ENCODE measurements at places on chromosomes 13 and 19.

DNA sequence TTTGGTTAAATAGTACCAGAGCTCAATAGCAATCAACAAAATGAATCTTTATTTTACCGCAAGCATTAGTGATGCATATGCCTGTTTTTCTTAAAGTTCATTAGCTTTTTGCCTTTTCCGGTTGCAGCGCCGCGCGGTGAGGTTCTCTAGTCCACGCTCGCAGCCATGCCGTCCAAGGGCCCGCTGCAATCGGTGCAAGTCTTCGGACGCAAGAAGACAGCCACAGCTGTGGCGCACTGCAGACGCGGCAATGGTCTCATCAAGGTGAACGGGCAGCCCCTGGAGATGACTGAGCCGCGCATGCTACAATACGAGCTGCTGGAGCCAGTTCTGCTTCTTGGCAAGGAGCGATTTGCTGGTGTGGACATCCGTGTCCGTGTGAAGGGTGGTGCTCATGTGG is 42.1 kb upstream of the ZNF486 start:
- DNase-seq = no peak

- no peak for DNase-seq
Observed at GRCh38 chr19:11552666-11553372, 6.2 kb downstream of the ELOF1 start.

DNA sequence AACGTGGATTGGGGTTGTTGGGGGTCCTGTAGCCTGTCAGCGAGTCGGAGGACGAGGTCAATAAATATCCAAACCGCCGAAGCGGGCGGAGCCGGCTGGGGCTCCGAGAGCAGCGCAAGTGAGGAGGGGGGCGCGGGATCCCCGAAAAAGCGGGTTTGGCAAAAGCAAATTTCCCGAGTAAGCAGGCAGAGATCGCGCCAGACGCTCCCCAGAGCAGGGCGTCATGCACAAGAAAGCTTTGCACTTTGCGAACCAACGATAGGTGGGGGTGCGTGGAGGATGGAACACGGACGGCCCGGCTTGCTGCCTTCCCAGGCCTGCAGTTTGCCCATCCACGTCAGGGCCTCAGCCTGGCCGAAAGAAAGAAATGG is 754 bp upstream of the SIX5 start:
- DNase-seq = no peak

DNA sequence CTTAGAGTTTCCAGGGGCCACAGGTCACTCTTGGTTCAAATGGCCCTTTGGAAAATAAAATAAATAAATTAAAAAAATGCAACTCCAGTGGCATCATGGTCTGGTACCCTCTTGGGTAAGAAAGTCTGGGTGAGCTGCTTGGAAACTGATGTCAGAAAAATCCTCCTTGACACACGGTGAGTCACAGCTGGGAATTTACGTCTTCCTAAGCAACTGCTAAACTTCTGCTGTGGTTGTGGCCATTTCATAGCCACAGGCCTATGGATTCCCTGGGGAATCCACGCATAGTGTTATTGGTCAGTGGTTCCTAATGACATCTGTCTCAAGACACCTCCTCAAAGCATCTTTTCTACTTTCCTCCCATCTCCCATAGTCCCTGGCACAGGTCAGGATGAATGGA is 220.8 kb downstream of the COG6 start:
- no peak for DNase-seq

GRCh38 chr13:96810104-96810503 is 184.2 kb downstream of the OXGR1 start:
- DNase-seq = no peak

DNA sequence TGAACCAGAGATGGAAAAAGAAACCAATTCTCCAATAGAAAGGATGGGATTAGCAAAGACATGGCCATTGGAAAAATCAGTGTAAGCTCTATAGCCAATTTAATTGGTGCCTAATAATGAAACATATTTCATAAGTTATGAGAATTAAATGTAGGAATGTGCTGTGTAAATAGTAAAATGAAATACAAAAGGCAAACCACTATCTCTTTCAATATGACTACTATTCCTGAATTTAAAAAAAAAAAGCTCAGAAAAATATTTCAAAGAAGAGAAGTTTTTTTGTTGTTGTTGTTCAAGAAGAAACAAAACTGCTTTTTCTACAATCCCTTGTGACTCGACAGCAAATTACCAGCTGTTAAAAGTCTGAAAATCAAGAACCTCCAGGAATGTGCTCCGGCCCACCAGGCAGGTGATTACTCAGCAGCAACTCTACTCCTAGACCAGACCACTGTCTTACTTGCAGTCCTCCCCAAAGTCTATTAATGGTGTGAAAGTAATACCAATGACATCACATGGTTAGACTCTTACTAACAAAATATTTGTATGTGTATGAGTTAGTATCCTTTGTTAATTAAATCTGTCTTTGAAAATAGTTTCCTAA is 362.4 kb downstream of the KCTD12 start:
- DNase-seq = no peak

DNA sequence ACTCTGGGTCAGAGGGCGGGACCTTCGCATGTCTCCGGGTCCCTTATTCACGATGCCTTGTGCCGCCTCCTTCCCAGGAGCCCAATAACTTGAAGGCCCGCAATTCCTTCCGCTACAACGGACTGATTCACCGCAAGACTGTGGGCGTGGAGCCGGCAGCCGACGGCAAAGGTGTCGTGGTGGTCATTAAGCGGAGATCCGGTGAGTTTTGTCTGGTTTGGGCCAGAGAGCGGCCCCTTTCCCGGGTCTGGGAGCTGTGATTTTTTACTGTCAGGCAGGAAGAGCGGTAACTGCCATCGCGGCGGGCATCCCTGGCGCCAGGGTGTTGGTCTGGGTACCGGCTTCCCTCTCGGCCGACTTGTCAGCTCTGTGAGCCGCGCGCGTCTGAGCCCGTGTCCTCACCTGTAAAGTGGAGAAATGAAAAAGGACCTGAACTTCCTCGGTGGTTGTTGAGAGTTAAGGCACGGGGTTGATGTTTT is 800 bp downstream of the RPL28 start:
- no peak for DNase-seq

DNA sequence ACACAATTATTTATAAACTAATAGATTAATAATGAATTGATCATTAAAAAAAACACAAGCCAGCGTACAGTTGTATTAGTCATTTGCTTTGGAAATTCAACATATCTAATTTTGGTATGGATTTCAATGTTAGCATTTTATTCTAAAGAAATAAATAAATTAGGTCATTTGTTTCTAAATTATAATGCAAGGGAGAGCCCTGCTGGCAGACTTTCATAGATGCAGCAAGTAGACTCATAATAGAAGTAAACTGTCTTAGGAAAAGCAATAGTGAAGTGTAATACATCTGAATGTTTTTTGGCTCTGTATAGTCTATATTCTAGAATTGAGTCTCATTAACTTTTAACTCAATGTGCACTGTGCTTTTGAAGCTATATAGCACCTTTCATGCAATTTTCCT is 982.4 kb upstream of the MIR17HG start:
- no peak for DNase-seq

GRCh38 chr13:42574011-42574410 is at the start of gene TNFSF11:
TNFSF11 (plus strand) TSS chr13:42574152; CDS start chr13:42574304, 152 bp downstream.
- peak; percentile 38 for DNase-seq

DNA sequence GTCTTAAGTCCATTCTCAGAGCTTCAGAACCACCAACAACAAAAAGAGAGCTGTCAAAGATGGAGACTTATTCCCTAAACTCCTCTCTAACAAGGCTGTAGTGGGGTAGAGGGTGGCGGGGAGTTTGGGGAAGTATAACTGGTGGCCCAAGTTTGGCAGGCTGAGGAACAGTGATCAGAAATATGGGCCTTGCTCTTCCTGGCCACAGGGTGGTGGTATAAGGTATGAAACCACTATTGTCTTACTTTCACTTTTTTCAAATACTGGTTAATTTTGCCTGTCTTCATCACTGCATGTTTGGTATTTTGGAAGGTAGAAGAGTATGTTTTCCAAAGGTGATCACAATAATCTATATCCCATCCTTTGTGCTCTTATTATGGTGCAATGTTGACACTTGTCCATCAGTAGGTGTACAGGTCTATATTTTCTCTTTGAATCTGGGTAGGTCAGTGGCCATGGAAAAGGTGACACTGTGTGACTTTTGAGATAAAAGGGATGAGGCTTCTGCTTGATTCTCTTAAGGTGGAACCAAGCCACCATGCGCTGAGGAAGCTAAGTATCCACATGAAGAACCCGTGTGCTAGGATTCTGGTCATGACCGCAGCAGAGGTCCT is 23.2 kb upstream of the GPC5 start:
- DNase-seq = no peak

DNA sequence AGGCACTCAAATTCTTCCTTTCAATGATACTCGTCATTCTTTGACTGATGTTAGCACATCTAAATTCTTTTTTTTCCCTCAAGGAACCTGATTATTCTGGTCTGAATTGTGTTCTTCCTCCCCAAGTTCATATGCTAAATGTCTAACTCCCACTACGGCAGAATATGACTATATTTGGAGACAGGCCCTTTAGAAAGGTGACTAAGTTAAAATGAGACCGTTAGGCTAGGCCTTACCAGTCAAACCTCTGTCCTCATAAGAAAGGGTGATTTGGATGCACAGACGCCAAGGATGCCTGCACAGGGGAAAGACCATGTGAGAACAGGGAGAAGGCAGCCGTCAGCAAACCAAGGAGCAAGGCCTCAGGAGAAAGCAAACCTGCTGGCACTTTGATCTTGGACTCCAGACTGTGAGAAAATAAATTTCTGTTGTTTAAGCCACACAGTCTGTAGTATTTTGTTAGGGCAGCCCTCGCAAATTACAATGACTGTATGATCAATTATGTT is 13.1 kb upstream of the FOXO1 start:
- DNase-seq = no peak

- peak; percentile 89 for DNase-seq
Observed at GRCh38 chr19:33302175-33302973, at the start of gene CEBPA. CEBPA (minus strand) TSS chr19:33302534; CDS start chr19:33302414, 120 bp downstream.

DNA sequence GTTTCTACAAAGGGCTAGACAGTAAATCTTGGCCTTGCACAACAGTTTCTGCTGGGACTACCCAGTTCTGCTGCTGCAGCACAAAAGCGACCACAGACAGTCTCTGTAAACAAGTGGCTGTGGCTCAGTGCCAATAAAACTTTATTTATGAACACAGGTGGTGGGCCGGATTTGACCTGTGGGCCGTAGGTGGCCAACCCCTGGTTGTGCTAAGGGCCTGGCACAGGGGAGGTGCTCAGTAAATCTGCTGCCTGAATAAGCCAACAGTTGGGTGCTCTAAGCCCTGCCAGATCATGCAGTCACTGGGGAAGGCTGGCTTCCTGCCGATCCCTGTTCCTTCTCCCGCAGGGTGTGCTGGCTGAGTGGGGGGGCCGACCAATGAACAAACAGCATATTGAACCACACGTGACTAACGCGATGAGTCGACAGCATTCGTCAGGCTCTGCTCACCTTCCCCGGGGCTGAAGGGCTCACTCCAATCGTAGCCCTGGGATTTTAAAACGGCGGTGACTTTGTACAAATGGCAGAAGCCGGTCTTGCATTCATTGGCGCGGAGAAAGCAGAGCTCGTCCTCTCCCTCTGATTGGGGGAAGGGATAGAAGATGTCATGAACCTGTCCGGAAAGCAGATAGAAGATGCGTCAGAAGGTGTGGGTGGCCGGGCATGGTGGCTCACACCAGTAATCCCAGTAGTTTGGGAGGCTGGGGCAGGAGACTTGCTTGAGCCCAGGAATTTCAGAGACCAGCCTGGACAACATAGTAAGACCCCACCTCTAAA is 24.3 kb upstream of the MYDGF start:
- no peak for DNase-seq

- DNase-seq = no peak
Observed at GRCh38 chr19:12970070-12970820, 869 bp downstream of the DAND5 start.

DNA sequence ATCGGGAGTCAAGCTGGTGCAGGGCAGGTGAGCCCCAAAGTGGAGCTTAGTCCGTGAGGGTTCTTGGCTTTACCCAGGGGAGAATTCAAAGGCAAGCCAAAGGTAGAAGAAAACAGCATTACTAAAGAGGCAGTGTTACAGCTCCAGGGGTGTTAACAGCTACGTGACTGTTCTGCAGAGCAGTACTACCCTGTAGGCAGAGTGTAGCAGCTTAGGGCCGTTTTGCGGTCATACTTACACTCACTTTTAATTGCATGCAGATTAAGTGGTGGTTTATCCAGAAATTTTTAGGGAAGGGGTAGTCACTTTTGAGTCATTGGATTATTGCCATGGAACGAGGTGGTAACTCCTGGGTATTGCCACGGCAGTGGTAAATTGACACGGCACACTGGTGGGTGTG is 482.2 kb downstream of the SLITRK5 start:
- DNase-seq = no peak

DNA sequence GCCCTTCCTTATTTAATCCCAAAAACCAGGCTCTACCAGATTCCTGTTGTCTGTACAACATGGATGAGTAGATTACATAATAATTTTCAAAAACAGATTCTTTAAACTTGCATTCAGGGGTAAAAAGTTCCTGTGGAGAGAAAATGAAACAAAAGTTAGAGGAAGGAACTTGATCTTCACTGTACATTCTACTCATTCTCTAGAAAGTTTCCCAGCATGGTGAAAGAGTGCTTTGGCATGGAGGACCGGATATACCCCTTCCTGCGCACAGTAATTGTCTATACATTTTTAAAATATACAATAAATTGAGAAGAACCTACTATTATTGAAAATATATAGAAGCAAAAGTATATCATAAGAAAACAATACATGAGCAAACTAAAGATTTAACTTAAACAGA is 274.2 kb downstream of the ITGBL1 start:
- DNase-seq = no peak

- no peak for DNase-seq
Observed at GRCh38 chr13:105428811-105429210, 1106.7 kb downstream of the EFNB2 start.

DNA sequence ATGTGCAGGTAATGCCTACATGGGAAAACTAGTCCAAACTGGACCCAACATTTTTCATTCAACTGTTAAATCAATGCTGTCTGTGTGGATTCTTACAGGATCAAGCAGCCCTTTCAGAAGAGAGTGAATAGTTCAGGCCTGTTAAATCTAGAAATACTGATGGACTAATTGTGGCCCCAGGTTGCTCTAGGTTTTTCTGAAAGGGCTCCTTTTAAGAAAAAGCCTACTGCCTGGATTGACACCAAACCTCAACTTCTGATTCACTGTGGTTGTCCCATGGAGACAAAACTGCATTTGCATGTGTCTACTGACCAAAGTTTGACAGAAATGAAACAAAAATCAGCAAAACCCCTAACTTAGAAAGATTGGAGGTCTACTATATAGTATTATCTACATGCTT is 437.0 kb downstream of the KLF12 start:
- DNase-seq = no peak

GRCh38 chr19:14536926-14537692 is 7.7 kb downstream of the TECR start:
- peak; percentile 68 for DNase-seq
